ENCODE measurements at places on chromosomes 5 and 9.

GRCh38 chr9:132663117-132663516 lies 6.7 kb downstream of the DDX31 start:
- DNase-seq, result no peak

DNA sequence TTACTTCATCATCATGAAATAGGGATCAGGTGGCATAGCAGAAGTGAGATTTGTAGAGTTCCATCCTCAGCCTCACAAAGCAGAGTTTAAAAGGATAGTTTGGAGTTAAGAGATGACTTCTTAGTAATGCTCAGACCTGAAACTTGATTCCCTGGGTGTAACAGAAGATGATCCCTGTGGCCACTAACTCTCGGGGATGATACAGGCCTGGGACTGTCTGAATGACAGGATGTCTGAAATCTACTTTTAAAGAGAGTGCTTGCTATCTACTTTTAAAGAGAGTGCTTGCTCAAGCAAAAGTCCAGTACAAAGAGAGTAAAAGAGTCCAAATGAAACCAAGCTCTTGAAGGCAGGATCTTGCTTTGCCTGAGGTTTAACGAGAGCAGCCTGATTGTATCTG lies 14.6 kb downstream of the ADAMTS16 start:
- DNase-seq, result no peak

GRCh38 chr5:9483779-9484178 lies 62.1 kb downstream of the SEMA5A start:
- DNase-seq, result no peak

DNA sequence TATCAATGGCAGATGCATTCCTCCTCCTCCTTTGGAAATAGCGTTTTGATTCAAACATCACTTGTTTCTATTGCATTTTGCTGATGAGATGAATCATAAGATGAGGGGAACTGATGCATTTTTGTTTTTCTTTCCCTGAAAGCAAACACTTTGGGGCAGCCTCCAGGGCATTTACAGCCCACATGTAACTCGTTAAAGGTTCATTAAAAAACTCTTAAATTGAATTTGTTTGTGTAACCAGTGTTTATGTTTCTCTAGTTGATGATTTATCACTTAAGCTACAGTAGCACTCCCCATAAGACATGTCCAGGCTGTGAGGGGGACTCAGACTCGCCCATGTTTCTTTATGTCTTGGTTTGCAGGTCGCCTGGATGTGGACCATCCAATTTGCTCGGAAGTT lies 246.1 kb upstream of the ANKH start:
- DNase-seq, result no peak

DNA sequence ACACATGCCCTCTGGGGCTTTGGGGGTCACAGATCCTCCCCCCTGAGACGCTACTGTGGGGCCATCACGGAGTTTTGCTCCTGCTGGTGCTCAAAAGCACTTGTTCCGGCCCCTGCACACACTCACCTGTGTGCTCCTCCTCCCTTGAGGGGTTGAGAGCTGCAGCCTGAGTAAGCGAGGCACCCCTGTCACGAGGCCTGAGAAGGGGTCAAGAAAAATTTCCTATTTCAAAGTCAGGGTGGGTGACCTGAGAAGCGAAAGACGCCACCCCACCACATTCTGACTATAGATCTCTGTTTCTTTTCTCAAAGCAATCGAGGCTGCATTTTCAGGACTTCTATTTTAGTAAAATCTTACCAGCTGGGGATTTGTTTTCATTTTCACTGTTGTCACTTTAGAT lies 138.5 kb downstream of the DCP2 start:
- no peak for DNase-seq

GRCh38 chr5:102815540-102816332 lies 60.6 kb downstream of the PAM start:
- DNase-seq, result no peak

DNA sequence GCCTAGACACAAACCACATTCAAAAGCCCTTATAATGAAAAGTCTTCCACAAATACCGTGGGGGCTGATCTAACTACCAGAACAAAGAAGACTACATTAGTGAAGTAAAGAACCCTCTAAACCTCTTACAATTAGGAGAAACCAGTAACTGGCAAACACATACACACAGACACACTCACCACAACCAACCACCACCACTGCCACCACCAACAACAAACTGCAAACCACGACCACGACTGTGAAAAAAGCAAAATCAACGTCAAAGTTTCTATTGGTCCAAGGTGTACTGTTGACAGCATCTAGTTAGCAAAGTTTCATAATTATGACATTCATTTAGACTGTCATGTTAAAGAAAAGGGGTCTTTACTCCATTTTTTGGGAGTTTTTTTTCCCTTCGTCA lies 2.7 kb downstream of the CDO1 start:
- no peak for DNase-seq

GRCh38 chr5:104023739-104024138 lies 461.1 kb upstream of the NUDT12 start:
- DNase-seq, result no peak

DNA sequence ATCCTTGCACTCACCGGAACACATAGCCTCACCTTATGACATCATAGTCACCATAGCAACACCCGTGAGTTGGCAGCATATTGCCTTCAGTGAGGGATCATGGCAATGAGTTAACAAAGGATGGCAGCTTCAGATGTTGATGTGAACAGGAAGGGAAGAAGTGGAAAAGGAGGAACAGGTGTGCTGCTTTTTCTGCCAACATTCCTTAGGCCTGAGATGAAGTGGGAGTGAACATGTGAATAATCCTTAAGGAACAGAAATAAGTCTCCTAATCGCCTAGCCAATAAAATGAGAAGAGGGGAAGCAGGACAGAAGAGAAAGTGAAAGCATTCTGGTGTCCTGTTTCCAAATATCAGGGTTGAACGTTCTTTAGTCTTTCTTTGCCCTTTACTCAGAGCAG lies 360.0 kb downstream of the BRINP1 start:
- no peak for DNase-seq

- peak; percentile 38 for DNase-seq
Measured at GRCh38 chr9:109469646-109470358, 28.3 kb downstream of the PTPN3 start.

DNA sequence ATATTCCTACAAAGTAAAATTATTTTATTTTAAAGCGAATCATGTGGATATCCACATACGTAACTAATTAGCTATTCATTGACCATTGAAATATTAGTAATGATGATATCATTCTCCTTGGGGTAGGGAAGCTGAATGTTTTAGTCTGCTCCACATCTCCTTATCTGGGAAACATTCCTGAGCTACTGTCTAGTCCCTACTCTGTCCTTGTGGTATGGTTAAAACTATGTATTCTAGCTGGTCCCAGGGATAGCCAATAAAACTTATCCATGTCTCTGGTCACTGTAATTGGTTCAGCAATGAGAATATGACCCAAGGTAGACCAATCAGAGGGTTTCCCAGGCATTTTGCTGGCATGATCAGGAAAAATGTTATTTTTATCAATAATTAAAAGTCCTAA lies 76.0 kb upstream of the DAP start:
- DNase-seq, result no peak

DNA sequence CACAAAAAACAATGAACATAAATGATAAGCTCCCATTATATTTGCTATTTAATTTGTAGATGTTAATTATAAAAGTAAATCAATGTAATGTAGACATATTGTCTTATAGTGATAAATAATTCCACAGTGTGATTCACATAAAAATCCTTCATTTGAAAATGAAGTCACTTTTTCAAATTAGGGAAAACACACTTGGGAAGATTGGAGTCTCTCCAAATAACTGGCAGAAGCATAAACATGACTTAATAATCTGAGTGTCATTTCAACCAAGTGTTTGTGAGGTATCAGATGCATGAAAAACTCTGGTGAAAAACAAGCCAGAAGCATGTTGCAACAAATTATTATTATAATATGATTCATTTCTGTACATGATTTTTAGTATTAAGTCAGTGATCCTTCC lies 102.2 kb downstream of the CETN3 start:
- no peak for DNase-seq

GRCh38 chr5:32098291-32098690 lies 75.8 kb downstream of the GOLPH3 start:
- no peak for DNase-seq

DNA sequence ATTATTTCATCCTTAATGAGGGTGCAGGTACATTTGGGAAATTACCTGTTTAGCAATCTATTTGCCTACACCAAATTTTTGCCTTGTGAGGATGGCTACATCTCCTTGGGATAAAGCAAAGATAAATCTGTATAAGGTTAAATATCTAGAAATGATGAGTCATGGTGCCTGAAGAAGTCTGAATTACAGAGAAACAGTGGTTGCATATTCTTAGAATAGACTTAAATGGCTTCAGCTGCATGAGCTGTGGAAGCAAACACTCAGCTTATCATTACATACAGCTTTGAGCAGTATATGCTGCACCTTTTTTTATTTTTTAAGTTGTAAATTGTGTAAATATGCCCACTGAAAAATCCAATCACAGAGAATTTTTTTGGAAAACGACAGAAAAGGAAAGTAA lies 153.5 kb downstream of the RAPGEF6 start:
- no peak for DNase-seq

GRCh38 chr9:117815948-117816347 lies 111.7 kb downstream of the TLR4 start:
- no peak for DNase-seq

- DNase-seq, result no peak
Measured at GRCh38 chr5:145772466-145772865, 62.7 kb downstream of the PRELID2 start.

GRCh38 chr9:100355561-100355960 lies 2.8 kb upstream of the TEX10 start:
- no peak for DNase-seq

DNA sequence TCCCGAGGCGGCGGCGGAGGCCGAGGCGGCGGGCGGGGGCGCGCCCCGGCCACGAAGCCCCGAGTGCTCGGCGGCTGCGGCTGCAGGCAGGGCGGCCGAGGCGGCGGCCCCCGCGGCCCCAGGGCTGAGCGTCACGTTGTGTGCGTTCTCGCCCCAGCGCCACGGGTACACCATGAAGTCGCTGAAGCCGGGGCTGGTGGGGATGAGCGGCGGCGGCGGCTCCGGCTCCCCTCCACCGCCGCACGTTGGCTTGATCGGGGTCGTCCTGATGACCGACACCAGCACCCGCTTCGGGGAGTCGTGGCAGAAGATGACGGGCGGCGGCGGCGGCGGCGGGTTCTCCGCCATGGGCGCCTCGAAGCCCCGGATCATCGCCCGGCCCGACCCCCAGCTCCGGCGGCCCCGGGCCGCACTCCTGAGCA lies 498 bp downstream of the ZNF367 start:
- DNase-seq, result no peak

- no peak for DNase-seq
Measured at GRCh38 chr5:62786099-62786498, 207.5 kb downstream of the LRRC70 start.

DNA sequence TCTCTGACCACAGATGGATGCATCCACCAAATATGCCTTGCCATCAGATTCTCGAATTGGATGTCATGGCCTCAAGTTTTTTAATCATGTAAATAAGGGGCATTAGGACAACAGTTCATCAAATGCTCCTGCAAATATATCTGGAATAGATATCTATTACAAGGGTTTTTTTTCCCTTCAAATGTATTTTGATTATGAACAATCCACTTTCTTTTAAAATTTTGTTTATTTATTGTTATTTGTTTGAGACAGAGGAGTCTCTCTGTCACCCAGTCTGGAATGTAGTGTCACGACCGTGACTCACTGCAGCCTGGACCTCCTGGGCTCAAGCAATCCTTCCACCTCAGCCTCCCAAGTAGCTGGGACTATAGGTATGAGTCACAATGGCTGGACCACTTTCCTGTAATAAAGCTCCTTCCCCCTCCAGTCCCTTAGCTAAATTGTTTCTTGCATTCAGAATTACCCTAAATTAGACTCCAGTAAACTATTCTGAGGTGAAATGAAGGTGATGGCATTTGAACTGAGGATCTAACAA lies 1412.1 kb downstream of the EFNA5 start:
- DNase-seq, result no peak

- no peak for DNase-seq
Measured at GRCh38 chr5:65823845-65824445, 101.9 kb downstream of the NLN start.

DNA sequence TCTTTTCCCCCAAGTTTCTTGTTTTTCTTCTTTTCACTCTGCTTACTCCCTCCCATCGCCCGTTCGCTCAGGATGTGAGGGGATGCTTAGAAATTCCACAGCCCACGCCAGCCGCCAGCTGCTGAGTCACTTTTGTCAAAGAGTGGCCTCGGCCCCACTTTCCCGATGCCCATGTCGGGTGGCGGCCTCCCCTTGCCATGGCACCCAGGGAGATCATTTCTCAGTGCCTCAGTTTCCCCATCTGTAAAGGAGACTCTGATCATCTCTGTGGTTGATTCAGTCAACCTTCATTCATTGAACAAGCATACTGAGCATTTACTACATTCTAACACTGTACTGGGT lies 353 bp upstream of the PDGFRB start:
- DNase-seq, result no peak

GRCh38 chr9:98644011-98644410 lies 64.7 kb downstream of the GABBR2 start:
- DNase-seq, result no peak

GRCh38 chr5:25006734-25007133 lies 362.0 kb upstream of the CDH10 start:
- no peak for DNase-seq

GRCh38 chr9:99235926-99236634 lies 14.0 kb downstream of the SEC61B start:
- no peak for DNase-seq

GRCh38 chr9:130659699-130660248 lies 4.6 kb upstream of the PRDM12 start:
- no peak for DNase-seq

DNA sequence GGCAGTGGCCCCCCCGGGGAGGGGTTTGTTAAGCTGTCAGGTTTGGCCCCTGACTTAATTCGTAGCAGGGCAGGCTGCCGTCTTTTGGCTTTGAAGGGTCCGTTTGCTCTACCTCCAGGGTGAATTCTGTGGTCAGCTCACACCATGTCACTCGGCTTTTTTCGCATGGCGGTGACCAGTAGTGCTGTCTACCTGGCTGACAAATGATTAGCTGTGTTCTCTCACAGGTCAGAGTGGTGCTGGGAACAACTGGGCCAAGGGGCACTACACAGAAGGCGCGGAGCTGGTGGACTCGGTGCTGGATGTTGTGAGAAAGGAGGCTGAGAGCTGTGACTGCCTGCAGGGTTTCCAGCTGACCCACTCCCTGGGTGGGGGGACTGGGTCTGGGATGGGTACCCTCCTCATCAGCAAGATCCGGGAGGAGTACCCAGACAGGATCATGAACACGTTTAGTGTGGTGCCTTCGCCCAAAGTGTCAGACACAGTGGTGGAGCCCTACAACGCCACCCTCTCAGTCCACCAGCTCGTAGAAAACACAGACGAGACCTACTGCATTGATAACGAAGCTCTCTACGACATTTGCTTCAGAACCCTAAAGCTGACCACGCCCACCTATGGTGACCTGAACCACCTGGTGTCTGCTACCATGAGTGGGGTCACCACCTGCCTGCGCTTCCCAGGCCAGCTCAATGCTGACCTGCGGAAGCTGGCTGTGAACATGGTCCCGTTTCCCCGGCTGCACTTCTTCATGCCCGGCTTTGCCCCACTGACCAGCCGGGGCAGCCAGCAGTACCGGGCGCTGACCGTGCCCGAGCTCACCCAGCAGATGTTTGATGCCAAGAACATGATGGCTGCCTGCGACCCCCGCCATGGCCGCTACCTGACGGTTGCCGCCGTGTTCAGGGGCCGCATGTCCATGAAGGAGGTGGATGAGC lies 1.4 kb downstream of the TUBB4B start:
- DNase-seq, result no peak

GRCh38 chr5:154767576-154767975 lies 12.4 kb downstream of the LARP1 start:
- DNase-seq, result no peak

Data from activated gamma-delta T cell treated with Interleukin-2 at 50 U/mL for 16 hours (primary cell).